Dermis lymphatic vessel endothelial cell (primary cell): ENCODE measurements at places on chromosomes 2 and 18. TPM values are rescaled to one million over a fixed set of nuclear protein-coding genes. Genes with fewer than 3 reads are reported as not detected.

Gene LYPD6
- total RNA-seq = 13.7 and 34.0 TPM in 2 replicates

Gene PDE1A
- 9.8 and 14.0 TPM in 2 replicates for total RNA-seq

Gene GKN2
- under 0.01 TPM in 1 of 2 replicates, not detected in the other for total RNA-seq

Gene LHCGR
- total RNA-seq = not detected in 2 replicates

Gene ANKRD23
- total RNA-seq = 0.43 and 2.0 TPM in 2 replicates
